ENCODE measurements at places on chromosomes 5 and 9.

DNA sequence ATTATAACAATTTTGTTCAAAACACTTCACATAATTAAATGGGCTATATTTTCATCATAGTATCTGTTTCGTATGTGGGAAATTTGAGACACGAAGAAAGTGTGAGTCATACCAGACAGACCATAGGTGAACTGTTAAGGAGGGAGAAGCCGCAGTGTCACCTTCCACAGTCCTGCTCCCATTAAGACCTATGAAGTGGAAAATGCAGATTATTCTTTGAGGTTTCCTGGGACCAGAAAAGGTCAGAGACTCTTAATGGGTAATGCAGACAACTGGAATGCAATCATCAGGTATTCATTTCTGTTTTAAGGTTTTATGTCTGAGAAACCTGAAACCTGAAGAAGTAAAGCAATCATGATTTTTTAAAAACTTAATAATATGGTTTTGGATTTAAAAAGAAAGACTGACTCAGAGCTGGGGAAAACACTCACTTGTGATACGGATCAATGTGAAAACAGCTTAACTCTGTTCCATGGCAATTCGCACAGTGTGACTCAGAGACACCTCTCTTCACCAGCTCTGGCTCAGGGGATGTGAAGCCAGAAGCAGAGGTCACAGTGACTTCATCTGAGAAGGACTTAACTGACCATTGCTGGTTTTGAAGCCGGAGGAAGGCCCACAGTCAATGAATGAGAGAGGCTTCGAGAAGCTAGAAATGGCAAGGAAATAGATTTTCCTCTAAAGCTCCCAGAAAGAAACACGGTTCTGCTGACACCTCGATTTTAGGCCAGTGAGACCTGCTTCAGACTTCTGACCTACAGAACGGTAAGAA is 17.2 kb upstream of the GCNT1 start:
- no peak for DNase-seq

DNA sequence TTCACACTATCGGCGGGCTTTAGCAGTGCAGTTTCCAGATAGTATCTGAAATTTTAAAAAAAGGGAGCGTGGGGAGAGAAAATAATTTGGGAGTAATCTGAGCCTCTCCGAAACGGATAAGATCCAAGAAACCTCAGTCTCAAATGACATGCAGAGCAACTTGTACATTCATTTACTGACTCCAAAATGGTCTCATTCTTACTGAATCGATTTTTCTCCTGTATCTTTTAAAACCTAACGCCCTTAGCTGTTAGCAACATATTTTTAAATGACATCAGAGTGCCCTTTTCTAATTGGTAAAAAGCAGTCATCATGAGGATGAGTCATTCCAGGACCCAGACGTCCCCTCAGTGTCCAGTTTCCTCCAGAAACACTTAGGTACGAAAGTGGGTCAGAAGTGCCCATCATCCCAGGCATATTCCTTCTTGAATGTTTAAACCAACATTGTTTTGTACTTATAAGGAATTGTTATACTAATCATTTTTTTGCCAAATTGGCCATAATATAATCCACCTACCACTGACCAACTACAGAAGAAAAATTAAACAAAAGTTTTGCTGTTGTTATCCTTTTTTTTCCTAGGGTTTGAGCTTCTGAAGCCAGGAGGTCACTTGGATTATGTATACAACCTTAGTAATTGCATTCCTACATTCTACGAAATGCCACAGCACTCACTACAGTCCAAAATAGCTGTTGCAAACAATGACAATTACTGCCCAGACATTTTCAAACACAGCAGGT is 354.4 kb downstream of the ADAMTS6 start:
- DNase-seq, result no peak

- DNase-seq, result no peak
These were observed 118.1 kb upstream of the CCDC112 start for GRCh38 chr5:115414406-115415142.

DNA sequence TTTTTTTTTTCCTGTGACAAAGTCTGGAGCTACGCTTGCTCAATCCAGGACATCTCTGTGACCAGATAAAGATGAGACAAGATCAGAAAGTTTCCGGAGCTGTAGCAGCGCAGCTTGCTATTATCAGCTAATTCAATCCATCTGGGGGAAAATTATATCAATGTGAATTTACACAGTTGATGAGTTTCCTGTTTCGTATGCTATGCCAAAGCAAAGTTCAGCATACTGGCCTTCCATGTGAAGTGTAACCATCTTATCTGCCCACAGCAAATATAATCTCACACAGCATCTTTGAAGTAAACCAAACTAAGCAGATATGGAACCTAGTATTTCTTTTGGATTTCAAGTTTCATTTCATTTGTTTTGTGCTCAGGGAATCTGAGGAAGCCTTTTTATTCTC is 1767.7 kb downstream of the EFNA5 start:
- no peak for DNase-seq

DNA sequence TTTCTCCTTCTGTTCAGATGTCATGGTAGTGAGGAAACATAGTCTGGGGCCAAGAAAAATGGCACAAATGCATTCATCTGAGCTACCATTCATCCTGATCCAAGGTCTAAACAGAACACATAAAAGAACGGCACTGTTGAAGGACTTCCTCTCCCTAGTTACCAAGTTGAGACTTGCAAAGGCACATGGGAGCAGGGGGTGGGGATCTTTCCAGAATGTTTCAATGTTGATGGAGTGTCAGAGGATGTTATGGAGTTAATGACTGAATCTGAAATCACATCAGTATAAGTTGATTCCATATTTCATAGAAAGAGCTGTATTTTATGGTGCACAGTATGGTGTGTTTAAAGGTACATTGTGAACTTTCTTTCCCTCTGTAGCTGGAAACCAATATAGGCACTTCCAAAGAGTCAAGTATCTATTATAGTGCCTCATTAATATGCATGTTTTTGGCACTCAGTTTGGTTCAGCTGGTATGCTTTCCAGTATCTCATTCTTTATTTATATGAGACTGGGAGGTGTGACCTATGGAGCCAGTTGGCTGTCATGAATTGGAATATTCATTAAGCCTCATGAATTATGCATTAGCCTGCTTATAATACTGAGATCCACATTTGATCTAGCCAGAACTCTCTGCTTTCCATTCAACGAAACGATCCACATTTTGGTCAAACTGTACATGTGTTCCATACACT is 603.0 kb downstream of the NR2F1-AS1 start:
- DNase-seq, result no peak

GRCh38 chr9:99118782-99119466 is 14.0 kb downstream of the TGFBR1 start:
- peak; percentile 31 for DNase-seq

DNA sequence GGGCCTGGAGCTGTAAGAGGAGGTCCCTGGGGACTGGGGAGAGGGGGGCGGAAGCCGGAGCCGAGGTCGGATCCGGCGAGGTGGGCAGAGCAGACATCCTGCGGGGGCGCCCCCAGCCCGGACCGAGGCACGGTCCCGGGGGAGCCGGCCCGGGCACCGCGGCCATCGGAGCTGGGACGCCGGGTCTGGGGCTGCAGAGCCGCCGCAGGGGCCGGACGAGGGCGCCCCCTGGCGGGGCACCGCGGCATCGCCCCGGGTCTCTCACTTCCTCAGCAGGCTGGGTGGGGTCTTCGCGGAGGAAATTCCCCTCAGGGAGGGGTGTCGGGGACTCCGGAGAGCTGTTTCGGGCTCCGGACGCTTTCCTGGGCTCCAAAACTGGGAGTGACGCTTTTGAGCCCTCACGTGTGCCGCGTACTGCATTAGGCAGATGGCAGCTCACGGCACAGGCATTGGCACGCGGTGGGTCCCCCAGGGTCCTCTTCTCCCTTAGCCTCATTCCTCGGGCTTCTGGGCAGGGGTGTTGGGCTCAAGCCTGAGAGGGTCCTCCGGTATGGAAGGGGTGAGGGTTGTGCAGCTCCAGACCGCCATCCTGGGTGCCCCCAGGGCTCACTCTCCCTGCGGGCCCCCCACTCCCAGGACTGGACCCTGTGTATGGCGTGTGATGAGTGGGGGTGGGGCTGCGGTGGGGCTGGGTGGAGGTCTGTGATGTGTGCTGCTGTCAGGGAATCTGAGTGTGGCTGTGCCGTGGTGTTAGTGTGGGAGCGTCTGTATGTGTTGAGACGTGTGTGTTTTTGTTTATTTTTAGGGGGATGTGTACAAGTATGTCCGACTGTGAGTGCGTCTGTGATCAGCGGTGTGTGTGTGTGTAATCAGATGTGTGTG is 29.6 kb downstream of the LHX2 start:
- DNase-seq, result peak; percentile 6

DNA sequence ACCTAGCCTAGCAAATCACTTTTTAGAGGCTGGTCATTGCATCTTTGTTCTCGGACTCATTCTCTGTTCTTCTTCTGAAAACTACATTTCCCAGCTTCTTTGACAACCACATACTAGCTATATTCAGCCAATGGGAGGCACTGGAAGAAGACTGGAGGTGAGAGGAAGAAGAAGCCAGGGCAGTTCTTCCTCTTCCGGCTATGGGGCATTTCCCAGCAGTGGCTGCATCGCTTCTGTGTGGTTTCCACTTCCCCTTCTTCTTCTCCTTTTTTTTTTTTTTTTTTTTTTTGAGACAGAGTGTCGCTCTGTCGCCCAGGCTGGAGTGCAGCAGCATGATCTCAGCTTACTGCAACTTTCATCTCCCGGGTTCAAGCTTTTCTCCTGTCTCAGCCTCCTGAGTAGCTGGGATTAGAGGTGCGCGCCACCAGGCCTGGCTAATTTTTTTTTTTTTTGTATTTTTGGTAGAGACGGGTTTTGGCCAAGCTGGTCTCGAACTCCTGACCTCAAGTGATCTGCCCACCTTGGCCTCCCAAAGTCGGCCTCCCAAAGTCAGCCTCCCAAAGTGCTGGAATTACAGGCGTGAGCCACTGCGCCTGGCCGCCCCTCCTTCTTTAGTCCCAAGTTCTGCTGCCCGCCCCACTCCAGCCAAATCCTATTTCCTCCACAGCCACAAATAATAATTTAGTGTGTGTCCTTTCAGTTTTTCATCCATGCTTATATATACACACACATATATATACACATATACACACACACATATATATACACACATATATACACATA is 6.9 kb upstream of the UBAP1 start:
- DNase-seq, result no peak

GRCh38 chr9:107685376-107685775 is 195.8 kb upstream of the KLF4 start:
- DNase-seq, result no peak

GRCh38 chr5:136192015-136192525 is 892 bp downstream of the SMIM32 start:
- DNase-seq, result no peak

DNA sequence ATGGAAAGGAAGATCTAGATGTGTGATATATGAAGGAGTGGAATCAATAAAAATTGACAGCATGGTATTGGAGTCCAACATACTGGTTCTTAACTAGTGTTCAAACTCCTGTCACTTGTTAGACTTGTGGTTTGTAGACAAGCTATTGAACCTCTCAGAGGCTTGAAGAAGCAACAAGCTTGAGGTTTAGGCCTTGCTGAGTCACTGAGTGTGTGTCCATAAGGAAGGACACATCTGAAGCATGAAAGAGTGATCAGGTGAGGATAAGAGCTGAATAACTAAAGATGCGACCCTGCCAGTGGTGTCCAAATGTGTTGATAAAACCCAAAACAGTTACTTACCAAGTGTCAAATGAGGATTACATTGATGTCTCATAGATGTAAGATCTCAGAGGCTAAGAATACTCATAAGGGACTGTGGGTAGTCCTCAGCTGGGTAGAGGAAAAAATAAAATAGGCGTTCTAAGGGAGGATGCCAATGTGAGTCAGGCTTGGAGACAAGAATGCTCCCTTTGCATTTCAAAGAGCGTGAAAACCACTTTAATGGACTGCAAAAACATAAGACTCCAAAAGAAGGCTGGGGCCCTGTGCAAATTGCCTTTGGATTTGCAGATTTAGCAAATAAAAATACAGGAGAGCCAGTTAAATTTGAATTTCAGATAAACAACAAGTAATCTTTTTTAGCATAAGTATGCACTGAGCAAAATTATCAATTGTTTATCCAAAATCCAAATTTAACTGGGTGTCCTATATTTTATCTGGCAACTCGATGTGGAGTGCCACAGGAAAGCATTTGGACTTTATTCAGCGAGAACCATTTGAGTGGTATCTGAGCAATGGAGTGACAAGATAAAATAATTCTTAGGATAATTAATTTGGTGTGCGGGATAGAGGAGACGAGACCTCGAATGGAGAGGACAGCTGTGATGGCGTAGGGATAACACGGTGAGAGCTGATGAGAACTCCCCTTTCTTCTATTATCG is 757.3 kb upstream of the WWC1 start:
- DNase-seq, result no peak

- DNase-seq, result no peak
These were observed 40.4 kb upstream of the MAN2A1 start for GRCh38 chr5:109649318-109649717.

DNA sequence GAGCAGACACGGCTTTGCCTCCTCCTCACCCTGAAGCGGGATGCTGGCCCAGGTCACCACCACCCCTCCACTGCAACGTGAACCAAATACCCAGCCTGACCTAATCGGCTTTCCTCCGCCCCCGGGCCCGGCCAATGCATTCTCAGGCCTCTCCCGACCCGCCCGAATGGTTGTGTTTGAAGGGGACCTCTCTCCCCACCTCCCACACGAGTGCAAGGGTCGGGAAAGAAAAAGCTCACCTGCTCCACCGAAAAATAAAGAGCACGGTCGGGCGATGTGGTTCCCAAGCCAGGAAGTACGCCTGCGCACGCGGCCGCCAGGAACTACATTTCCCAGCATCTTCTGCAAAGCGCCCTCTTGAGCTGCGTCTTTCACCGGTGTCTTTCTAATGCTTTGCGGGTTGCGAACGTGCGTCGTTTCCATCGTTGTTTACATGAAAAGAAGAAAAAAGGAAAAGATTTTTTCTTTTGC is at the start of gene ZNF883:
TSS of gene ZNF883 (minus strand) at position 282 of the 471 bp plus-strand sequence.
- DNase-seq, result peak; percentile 7

DNA sequence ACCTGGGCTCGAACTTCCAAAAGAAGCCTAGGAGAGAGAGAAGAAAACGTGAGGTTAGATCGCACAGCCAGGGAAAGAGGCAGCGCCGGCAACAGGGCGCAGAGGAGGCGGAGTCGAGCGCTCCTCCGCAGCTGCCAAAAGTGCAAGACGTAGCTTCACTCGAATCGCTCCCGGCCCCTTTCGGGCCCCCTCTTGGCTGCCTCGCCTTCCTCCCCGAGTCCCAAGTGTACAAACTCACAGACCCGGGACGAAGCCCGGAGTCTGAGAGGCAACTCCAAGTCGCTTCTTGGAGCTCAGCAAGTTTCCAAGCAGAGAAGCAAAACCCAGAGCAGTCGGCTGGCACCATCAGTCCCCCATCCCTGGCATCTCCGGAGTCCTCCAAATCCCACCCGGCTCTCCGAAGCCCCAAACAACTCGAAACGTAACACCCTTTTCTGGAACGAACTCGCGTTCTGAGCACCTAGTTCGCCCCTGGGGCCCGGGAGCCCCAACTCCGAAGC is 1.2 kb downstream of the MIER3 start:
- peak; percentile 42 for DNase-seq
